Testis (tissue), 5 donors: ENCODE measurements at places on chromosomes 11 and 22. TPM values are rescaled to one million over a fixed set of nuclear protein-coding genes. Genes with fewer than 3 reads are reported as not detected.

DNA sequence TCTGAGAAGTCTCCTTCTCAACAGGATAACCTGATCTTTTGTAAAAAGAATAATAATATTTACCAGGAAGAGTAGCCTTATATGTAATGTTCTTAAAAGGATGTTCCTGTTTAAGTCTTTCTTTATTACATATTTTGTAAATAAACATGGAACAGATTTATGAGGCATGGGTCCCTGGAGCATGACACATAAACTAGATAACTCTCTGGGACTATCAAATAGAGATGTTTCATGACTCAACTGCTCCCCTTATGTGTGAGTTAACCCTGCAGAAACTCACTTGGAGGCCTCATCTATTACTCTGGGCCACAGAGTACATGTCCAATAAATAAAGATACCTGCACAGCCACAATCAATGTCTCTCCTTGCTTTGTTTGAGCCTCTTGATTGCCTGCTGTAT lies 64.6 kb downstream of the GDPD4 start:
- DNase-seq = no peak

DNA sequence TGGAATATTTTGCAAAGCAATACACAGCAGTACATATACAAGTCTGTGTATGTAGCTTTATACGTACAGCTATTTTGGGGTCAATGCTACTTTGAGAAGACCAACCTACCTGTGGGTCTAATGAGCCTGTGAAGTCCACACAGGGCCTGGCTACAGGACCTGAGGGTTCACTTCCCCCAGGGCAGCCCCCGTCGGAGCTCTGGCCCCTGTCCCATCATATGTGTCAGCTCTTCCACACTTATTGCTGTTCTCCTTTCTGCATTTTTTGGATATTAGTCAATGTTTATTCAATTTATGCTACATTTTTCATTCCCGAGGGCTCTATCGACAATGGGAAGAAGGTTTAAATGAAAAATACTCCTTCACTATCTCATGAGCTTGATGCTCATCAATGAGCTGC lies 1473.6 kb downstream of the BRD1 start:
- DNase-seq = no peak

- DNase-seq = no peak
Measured at GRCh38 chr11:33405834-33406602, 148.8 kb downstream of the HIPK3 start.

- no peak for DNase-seq
Measured at GRCh38 chr11:11973866-11974265, 34.6 kb downstream of the DKK3 start.

The CHADL gene
- total RNA-seq = 12.8 TPM

DNA sequence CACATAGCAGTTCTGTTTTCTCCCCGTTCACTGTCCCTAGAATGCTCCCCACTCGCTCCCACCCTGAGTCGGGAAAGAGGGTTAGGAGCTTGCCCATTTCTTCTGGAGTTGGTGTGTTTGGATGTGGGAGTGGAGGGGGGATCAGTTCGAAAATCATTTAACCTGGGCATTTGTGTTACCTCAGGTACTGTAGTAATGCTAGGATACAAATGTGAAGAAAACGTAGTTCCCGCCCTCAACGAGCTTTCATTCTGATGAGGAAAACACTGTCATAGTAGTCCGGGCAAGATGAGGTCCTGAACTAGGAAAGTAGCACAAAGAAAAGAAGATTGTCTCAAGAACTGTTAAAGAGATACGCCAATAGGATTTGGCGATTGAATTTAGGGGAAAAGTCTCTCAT lies 539 bp downstream of the SDHD start:
- DNase-seq = no peak

GRCh38 chr11:4393858-4394223 lies 339 bp upstream of the TRIM21 start:
- DNase-seq = no peak

The CDCA5 gene
- 28.5 TPM for total RNA-seq
